Cortex of kidney (tissue), 1 donor: ENCODE measurements at places on chromosomes 16 and 17.

DNA sequence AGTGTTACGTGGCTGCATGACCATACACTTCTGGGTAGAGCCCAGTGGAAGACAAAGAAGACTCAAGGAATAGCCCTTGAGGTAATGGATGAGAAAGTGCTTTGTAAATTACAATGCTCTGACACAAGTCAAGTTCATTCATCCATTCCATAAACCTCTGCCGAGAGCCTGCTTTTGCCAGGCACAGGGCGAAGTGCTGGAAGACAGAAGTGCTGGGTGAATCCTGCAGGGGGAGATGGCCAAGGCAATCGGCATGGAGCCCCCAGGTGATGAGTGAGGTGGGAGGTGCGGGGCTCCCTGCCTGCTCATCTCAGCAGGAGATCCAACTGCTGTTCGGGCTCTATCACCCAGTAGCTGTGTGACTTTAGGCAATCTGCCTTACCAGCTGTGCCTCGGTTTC lies 2.8 kb upstream of the SOCS3 start:
- no peak for DNase-seq

GRCh38 chr16:361341-361871 lies 8.9 kb upstream of the AXIN1 start:
- no peak for DNase-seq

DNA sequence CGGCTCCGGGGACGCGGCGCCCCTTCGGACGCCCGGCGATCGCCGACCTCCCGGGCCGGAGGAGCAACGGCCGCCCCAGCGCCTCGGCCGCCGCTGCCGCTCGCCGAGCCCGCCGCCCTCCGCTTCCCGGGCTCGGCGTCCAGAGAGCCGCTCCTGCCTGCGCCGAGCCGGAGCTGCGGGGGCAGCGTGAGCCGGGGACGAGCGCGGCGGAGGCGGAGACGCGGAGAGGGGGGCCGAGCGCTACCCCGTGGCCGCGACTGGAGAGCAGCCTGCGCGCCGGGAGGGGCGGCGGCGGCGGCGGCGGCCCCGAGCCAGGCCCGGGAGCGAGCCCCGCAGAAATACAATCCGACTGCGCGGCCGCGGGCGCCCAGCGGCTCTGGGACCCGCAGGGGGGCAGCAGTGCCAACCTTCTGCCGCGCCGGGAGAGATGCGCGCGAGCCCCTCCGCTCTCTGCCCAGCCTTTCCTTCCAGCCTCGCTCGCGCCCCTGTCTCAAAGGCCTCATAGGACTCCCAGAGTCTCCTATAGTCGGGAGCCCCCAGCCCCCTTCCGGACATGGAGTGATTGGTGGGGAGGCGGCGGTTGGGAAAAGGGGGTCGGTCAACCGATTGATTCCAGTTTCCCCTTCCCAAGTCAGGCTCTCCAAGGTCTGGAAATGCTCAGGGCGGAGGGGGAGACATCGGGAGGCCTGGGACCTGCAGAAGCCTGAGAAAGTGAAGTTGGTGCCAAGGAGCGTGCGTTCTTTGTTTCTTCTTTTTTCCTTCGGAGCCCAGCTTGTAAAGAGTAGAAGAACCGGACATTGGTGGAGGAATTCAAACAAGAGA lies 1.0 kb upstream of the SDK2 start:
- DNase-seq: no peak

GRCh38 chr16:86457501-86458148 lies 52.7 kb upstream of the FOXF1 start:
- DNase-seq: no peak

DNA sequence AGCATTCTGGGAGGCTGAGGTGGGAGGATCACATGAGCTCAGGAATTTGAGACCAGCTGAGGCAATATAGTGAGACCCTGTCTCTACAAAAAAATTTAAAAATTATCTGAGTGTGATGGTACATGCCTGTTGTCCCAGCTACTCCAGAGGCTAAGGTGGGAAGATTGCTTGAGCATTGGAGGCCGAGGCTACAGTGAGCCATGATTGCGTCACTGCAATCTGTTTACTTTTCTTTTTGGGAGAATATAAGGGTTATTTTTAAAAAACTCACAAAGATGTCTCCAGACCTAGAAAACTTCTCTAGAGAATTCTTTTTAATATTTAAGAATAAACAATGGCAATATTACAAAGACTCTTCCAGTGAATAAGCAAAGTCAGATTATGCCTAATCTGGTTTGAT lies 226.9 kb downstream of the BCAS3 start:
- DNase-seq: no peak

DNA sequence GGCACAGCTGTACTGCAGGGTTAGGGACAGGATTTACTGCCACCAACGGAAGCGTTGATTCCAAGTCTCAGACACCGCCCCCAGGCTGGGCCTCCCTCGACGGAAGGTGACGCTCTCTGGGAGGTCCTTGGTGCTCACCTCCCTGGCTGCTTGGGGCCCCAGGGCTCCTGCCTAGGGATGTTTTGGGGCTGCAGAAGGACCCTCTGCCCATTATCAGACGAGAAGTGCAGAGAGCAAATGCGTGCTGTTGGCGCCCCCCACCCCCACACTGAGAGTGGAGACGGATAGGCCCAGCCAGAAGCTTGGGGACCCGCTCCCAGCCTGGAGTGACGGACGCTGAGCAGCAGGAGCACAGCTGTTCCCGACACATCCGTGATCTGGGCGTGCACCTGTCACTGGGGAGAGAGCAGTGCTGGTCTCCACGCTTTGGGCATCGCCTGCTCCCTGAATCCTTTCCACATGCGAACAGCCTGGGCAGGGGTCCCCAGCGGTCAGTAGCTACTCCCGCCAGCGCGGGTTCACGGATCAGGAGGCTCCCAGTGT lies 5.1 kb upstream of the SOX8 start:
- no peak for DNase-seq

DNA sequence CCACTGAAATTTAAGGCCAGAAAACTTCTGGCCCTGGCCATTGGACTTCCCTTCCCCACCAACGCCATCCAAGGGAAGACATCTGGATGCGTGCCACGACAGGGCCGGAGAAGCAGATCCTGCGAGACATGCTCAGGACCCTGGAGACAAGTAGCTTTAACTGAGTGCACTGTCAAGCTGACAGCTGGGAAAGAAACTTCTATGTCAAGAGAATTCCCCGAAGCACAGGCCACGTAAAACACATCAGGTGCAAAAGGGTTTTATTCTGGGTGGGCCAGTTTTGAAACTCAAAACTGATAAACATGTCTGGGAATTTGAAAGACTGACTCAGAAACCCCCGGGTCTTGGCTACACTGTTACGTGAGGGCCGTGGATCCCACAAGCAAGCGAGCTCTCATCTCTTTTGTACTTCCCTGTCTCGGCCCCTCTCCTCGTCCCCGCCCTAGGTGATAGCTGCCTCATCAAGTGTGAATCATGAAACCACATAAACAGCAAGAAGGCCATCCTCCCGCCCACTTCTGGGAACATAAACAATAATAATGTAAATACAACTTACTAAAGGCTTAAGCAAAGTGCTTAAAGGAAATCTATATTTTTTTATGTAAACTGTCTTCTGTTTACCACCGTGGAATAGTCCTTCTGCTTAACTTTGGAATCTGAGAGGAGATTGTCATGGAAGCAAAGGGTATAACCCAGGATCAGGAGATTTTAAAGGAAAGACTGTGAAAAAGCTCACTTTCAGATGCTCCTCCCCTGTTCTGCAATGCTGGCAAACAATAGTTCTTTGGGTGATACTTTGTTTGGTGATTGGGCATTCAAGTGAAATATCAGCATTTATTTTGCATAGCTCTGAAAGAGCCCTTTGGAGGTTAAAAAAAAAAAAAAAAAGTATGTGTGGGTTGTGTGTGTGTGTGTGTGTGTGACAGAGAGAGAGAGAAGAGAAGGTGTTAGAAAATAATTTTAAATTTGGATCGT lies 406.0 kb upstream of the MAF start:
- DNase-seq: no peak

DNA sequence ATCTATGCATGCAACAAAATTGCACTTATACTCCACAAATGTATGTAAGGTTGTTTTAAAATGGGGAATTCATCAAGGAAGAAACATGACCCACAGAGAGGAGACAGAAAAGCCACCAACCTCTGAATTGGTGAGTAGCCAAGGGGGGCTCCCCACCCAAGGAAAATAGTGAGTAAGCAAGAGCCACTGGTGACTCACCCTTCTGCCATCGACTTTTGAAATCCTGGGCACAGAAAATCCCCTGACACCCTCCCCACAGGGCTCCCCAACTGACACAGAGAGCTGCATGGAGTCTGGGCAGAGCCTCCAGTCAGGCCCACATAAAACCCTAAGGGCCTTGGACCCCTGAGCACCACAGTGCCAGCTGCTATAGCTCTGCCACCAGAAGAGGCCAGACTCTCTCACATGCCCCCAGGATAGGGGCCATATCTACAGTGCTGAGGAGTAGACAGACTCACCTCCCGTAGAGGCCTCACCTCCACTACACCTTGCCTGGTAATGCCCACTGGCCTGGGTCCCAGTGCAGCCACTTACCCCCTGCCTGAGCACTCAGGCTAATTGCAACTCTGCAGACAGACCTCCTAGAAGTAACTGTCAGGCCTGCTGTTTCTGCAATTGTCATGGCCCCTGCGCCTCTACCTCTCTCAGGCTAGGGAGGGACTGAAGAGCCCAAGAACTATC lies 244.7 kb upstream of the WSB1 start:
- DNase-seq: no peak

- no peak for DNase-seq
Measured at GRCh38 chr17:40069751-40070708, 7.3 kb downstream of the THRA start.

- no peak for DNase-seq
Measured at GRCh38 chr16:75065149-75065505, 51.5 kb downstream of the LDHD start.

DNA sequence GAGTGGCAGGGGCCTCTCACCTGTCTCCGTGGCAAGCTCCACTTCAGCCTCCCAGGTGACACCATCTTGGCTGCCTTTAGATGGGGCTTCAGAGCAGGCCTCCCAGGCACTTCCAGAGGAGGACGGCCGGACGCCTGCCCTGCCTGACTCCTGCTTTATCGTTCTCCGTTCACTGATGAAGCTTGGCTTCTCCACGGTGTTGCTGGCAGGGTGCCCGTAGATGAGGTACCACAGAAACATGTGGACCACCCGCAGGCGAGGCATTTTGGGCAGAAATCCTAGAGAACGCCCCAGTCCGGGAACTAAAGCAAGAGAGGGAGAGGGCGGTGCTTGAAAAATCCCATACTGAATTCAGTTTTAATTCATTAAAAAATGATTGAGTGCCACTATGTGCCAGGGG lies 54.5 kb downstream of the GTF3C1 start:
- no peak for DNase-seq

DNA sequence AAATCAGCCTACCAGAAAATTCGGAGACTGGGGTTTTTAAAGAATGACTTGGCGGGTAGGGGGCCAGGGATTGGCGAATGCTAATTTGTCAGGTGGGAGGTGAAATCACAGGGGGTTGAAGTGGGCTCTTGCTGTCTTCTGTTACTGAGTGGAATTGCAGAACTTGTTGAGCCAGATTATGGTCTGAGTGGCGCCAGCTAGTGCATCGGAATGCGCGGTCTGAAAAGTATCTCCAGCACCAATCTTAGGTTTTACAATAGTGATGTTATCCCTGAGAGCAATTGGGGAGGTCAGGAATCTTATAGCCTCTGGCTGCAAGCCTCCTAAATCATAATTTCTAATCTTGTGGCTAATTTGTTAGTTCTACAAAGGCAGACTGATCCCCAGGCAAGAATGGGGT lies 762 bp upstream of the RBL2 start:
- no peak for DNase-seq
